ENCODE measurements at places on chromosomes 2 and 18. TPM values are rescaled to one million over a fixed set of nuclear protein-coding genes. Genes with fewer than 3 reads are reported as not detected.

DNA sequence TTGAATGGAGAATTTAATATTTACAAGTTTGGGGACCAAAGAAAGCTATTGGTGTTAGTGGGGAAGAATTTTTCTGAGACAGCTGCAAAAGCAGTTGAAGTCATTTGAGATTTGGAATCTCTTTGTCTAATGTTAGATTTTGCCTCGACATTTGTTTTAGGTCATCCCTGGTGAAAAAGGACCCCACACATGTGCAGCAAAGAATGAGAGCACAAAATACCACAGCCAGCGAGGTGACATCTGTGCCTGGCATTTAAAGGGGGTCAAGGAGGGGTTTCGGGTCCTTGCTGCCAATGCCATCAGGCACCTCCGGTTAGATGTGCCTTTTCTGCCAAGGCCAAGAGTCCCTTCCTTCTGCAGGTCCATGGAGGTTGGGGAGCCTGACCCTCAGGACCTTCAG, 173.3 kb downstream of the TRIB2 start:
- no peak for DNase-seq

- DNase-seq, result no peak
Observed at GRCh38 chr2:58740426-58740825, 499.3 kb upstream of the FANCL start.

KLHL30 gene
- not detected for total RNA-seq

SPRED2 gene
- 81.0 TPM for total RNA-seq

NPPC gene
- not detected for total RNA-seq

FN1 gene
- total RNA-seq, result 2,058 TPM

RIT2 gene
- total RNA-seq, result not detected

MPPE1 gene
- 18.4 TPM for total RNA-seq

NAT8 gene
- total RNA-seq, result not detected

All from A673 (cell line).